ENCODE measurements at places on chromosomes 12 and 14. TPM values are rescaled to one million over a fixed set of nuclear protein-coding genes. Genes with fewer than 3 reads are reported as not detected.

ALDH6A1 gene
- 32.7 TPM for total RNA-seq

ABCC9 gene
- total RNA-seq = 46.3 TPM

GCH1 gene
- 3.5 TPM for total RNA-seq

CCDC196 gene
- not detected for total RNA-seq

CMKLR1 gene
- 10.0 TPM for total RNA-seq

DNA sequence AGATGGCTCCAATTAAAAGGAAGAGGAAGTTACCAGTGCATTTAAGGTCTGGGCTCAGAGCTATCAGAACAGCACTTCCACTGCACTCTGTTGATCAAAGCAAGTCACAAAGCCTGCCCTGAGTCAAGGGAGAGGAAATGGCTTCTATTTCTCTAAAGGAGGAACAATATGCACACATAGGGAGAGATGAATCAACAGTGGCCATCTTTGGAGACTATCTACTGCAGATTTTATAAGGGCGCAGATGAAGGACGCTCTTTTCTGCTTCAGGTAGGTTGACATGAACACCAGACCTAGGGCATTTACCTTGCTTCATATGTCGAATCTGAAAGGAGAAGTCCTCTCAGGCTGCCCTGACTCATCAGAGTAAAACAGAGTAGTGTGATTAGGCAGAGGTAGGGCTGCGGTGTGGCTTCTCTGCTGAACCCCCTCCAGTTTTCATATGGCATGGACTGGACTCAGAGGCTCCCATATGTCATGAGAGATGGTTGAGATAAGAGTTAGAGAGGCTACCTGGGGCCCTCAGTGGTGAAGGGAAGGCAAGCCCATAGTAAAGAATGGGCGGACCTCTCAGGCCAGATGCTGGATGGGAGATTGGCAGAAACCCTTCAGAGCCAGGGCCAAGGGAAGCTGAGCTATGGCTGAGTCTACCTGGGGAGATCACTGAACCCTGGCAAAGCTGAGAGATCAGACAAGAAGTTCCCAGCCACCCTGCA, 84.4 kb downstream of the ARF6 start:
- DNase-seq = no peak

- no peak for DNase-seq
Observed at GRCh38 chr14:93155667-93156066, 29.0 kb downstream of the MOAP1 start.

DNA sequence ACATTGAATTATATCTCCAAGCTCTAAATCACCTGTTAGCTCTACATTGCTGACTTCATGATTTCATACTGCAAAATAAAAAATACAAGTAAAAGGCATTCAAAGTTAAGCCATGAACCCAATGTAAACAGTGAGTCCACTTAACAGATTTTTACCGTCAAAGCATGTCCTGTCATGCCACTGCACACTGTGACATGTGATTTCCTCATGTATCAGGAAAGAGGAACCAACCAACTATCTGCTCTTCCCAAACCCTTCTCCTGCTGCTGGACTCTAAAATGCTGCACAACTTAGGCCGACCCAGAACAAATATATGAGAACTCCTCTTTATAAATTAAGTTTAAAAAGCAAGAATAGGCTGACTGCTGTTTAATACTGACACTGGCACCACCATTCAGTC, 37.5 kb downstream of the TM7SF3 start:
- no peak for DNase-seq

- no peak for DNase-seq
Observed at GRCh38 chr14:59262717-59263454, 74.4 kb downstream of the DAAM1 start.

GRCh38 chr14:34003691-34004090, 52.8 kb upstream of the EGLN3 start:
- DNase-seq = no peak
